Stimulated activated CD4-positive, alpha-beta T cell treated with anti-CD3 and anti-CD28 coated beads, Interleukin-15, amount 100 ng/mL, for 1 hour (primary cell): ENCODE measurements at places on chromosomes 2 and 18.

- no peak for DNase-seq
Observed at GRCh38 chr2:167264380-167264779, 376.1 kb downstream of the XIRP2 start.

GRCh38 chr2:26702025-26702424, 9.5 kb downstream of the KCNK3 start:
- DNase-seq: no peak

DNA sequence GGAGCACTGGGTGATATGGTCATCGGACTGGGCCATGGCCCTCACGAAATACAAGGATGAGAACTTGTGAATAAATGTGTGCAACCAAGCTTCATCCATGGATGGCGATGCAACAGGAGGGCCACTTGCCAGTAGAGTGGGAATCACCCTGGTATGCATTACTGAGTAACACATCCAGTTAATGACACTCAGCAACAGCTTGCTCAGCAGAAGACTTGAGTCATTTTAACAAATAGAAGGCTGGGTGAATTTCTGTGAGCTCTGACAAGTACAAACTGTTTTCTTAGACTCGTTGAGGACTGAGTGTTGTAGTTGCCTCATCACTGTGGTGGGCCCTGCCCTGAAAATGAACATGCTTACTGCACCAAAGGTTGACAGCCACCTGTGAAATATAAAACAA, 221.6 kb downstream of the NCKAP5 start:
- no peak for DNase-seq

DNA sequence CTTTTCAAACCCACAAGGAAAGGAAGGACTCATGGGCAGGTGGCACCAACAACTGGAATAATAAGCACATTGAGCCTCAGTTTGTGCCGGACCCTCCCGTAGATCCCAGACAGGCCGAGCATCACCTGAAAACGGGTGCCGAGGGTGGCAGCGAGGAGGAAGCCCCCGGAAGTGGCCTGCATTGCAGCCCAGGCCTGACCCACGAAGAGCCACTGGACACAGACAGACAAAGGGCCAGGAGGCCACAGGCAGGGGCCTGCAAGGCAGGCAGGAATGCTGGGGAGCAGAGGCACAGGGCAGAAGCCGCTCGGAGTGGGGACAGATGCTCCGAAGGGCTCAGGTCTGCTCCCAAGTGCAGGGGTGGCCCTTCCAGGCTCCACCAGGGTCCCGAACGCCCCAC, 31.7 kb downstream of the MTERF4 start:
- DNase-seq: no peak

- DNase-seq: no peak
Observed at GRCh38 chr2:223460209-223460608, 142.0 kb downstream of the SCG2 start.

- DNase-seq: no peak
Observed at GRCh38 chr2:102667072-102667471, 47.7 kb downstream of the SLC9A2 start.

DNA sequence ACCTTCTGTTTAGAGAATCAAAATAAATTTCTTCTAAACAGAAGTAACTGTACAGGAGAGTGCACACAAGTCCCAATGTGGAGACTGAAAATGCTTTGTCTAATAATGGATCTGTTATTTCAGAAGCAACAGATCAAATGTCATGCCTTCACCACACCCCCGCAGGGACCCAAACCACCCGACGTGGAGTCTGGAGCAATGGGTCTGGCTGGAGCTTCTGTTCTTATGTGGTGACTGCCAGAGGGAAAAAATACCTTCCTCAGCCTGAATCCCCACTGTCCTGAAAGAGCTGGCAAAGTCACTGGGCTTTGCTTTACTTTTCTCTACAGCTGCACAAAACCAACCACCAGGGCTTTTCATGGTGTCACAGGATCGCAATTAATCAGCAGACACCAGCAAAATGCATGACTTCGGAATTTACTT, 119.0 kb upstream of the ZFP36L2 start:
- no peak for DNase-seq

- DNase-seq: no peak
Observed at GRCh38 chr2:24509425-24509824, 18.4 kb downstream of the NCOA1 start.

- no peak for DNase-seq
Observed at GRCh38 chr18:23512641-23513040, 9.3 kb downstream of the RMC1 start.

- no peak for DNase-seq
Observed at GRCh38 chr2:138359532-138359931, 142.0 kb upstream of the SPOPL start.
